GM04504 (cell line): ENCODE measurements at places on chromosomes 3 and 15.

- DNase-seq = no peak
These were observed 147.6 kb upstream of the NR2F2 start for GRCh38 chr15:96182736-96183513.

GRCh38 chr3:156964577-156964976 is 138.4 kb downstream of the LEKR1 start:
- no peak for DNase-seq

- no peak for DNase-seq
These were observed 240.0 kb upstream of the GBE1 start for GRCh38 chr3:82001276-82001923.

- peak; percentile 96 for DNase-seq
These were observed 49.8 kb upstream of the GALNT15 start for GRCh38 chr3:16124636-16125035.

- DNase-seq = no peak
These were observed 31.3 kb upstream of the ATP8B4 start for GRCh38 chr15:50150349-50150748.

DNA sequence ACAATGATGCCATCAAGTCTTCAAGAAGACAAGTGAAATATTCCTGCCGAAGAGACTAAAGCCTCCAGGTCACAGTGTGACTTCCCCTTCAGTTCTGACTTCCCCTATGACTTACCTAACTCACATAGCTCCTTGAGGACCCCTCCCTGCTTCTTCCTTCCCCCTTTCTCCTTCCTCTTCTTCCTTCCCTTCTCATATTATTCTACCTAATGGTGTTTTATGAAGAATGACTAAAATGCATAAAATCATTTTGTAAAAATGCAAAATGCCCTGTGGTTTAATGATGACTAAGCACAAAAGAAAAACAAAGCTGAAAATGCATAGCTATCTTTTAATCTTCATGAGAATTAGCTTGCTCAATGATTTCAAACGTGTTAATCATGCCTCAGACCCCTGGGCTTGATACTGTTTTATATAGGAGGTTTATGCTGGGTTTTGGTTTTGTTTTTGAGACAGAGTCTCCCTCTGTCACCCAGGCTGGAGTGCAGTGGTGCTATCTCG is 26.1 kb upstream of the TM4SF4 start:
- no peak for DNase-seq

GRCh38 chr15:57218826-57219576 is 157.3 kb upstream of the CGNL1 start:
- DNase-seq = peak; percentile 82

GRCh38 chr3:85474241-85474640 is 515.5 kb downstream of the CADM2 start:
- no peak for DNase-seq

- DNase-seq = no peak
These were observed 8.0 kb downstream of the KAT2B start for GRCh38 chr3:20047976-20048883.

DNA sequence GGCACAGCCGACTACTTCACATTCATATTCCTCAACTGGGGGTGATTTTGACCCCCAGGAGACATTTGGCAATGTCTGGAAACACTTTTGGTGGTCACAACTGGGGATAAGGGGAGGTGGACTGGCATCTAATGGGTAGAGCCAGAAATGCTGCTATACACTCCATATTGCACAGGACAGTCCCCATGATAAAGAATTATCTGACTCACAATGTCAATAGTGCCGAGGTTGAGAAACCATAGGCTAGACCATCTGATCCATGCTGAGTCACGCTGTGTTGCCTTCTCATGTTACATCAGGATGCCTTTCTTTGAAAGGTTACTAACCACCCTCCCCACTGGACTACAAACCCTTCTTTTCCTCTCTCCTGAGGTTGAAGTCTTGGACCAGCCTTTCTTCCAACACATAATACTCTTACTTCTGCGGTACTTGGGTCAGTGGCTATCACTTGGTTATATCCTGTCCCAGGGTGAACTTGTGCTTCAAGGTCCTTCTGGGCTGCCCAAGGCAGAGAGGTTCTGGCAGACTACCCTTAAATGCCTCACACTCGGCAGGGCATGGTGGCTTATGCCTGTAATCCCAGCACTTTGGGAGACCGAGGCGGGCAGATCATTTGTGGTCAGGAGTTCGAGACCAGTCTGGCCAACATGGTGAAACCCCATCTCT is 68.8 kb downstream of the CTNNB1 start:
- peak; percentile 66 for DNase-seq

DNA sequence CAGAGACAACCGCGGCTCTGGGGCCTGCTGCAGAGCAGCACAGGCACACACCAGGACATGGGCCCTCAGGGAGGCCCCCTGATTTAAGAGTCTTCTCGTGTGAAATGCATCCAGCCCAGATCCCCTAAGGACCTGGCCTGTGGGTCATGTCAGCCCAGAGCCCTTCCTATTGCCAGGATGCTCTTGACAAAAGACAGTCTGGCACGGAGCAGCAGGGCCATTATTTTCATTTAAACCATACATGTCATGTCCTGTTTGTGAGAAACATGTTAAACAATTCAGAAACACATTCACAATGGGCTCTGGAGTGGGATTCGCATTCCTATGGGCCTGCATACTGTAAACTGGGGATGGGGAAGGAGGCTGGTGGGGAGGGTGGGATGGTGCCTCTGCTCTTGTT is 367.4 kb upstream of the WNT5A start:
- DNase-seq = no peak

DNA sequence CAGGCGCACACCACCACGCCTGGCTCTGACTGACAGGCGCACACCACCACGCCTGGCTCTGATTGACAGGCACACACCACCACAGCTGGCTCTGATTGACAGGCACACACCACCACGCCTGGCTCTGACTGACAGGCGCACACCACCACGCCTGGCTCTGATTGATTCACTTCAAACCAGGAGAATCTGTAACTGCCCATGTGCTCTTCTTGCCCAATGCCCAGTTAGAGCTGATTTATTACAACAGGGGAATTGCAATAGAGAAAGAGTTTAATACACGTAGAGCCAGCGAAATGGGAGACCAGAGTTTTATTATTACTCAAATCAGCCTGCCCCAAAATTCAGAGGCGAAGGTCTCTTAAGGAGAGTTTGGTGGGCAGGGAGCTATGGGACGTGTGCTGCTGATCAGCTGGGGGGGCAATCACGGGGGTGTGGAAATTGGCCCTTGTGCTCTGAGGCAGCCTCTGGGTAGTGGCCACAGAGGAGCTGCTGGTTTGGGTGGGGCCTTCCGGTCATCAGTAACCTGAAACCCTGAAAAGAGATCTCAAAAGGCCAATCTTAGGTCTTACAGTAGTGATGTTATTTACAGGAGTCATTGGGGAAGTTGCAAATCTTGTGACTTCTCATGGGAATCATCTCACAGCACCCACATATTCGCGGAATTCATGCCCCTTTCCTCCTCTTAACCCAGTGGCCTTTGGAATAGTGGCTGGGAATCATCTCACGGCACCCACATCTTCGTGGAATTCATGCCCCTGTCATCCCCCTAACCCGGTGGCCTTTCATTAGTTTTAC is 63.8 kb upstream of the TFRC start:
- DNase-seq = no peak

GRCh38 chr15:91153954-91154353 is 53.9 kb downstream of the SV2B start:
- DNase-seq = no peak

GRCh38 chr3:143480344-143480743 is 360.8 kb downstream of the CHST2 start:
- DNase-seq = no peak

- DNase-seq = no peak
These were observed 40.3 kb downstream of the EDEM1 start for GRCh38 chr3:5227812-5228211.

GRCh38 chr3:120198305-120198878 is 86.6 kb downstream of the GPR156 start:
- DNase-seq = no peak

DNA sequence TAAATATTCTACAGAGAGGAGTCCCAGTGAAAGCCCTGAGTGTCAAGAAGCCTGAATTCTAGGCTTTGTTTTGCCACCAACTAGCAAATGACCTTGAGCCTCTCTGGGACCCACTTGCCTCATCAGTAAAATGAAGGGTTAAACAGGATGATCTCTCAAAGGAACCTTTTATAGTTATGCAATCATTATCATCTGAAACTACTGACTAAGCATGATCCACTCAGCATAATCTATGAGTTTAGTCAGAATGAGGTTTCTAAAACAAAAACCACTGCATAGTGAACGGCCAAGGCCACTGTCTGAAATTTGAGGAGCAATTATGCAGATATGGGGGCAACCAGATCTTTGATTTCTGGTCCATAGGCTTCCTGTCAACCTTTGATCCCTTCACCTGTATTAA is 319.0 kb downstream of the MECOM start:
- DNase-seq = no peak

DNA sequence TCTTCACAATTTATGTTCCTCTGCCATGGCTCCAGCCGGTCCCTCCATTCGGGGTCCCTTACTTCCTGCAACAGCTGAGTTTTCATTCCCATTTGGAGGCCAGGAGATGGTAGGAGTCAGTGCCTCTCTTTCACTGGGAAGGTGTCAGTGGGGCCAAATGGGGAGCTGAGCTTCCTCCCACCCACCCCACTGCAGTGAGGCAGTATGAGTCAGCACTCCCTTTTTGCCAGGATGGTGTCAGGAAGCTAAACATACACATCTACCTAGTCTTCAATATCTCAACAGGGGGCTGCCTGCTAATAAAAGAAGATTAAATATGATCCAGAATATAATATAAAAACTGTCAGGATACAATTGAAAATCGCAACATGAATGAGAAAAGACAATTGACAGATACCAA is 12.7 kb upstream of the ACTC1 start:
- DNase-seq = no peak

DNA sequence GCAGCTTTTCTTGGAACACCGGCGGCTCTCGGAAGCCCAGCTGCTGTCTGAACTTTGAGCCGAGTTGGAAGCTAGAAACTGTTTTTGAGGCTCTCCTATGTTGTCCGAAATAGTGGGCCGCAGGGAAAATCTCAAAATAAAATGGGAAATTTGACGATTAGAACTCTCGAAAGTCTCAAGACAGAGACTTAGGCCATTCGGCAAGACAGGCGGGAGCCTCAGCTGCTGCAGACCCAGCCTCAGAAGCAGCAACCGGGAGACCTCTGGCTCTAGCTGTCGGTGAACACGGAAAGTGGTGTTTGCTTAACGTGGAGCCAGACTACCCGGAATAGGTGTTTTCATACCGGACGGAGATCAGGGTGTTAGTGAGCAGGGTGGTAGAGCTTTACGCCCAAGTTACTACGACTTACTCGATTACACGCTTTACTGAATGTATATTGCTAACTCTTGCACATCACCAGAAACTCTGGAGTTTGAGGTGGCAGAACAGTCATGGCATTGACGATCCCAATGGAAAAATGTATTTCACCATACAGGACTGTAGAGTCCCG is 357 bp upstream of the MAN2C1 start:
- DNase-seq = no peak

DNA sequence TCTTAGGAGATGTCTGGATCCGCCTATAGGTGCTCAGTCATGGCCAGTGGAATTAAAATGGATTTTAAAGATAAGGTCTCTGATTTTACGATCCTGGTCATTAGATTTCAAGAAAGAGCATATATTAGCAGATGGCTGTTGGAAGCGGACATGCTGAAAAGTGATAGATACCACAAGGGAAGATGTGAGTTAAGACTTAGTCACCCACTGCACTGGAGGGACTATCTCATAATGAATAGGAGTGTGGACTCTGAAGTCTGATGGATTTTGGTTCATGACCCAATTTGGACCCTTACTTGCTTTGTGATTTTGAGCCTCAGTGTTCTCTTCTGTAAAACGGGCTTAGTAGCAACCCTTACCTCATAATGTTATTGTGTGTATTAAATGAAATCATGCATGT is 214.7 kb downstream of the CHST2 start:
- DNase-seq = no peak

GRCh38 chr15:75186044-75186443 is 15.6 kb upstream of the C15orf39 start:
- no peak for DNase-seq

DNA sequence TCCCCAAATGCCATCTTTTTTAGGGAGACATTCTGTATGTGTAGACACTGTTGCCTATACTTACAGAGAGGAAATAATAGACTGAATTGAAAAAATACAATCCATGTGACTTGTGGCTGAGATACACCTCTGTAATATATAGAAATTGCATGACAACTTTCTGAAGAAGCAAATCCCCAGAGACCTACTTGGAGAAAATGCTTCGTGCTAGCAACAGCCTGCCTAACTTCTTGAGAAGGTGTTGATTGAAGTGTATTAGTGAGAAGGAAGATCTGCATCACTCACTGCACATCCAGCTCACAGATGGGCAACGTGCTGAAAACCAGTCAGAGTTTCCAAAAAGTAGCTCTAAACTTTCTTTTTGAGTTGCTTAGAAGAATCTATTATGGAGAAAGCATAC is 404.1 kb downstream of the EPHB1 start:
- DNase-seq = no peak

DNA sequence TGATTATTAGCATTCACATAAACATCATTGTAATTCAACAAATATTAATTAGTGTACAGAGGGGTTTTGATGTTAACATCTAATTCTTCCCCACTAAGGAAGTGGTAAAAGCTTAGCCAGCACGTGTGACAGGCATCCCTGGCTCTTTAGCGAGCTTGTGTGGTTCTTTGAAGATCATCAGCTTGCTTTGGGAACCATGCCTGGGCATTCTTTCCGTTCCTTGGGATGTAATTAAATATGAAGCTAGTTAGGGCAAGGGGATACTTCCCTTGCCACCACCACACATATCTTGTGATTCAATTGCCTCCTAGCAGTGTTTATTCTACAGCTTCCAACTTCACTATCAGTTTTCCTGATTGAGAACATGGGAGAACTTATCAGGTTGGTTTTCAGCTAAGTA is 246.5 kb downstream of the MYRIP start:
- DNase-seq = no peak

- no peak for DNase-seq
These were observed 122.0 kb upstream of the BFSP2 start for GRCh38 chr3:133277813-133278212.

DNA sequence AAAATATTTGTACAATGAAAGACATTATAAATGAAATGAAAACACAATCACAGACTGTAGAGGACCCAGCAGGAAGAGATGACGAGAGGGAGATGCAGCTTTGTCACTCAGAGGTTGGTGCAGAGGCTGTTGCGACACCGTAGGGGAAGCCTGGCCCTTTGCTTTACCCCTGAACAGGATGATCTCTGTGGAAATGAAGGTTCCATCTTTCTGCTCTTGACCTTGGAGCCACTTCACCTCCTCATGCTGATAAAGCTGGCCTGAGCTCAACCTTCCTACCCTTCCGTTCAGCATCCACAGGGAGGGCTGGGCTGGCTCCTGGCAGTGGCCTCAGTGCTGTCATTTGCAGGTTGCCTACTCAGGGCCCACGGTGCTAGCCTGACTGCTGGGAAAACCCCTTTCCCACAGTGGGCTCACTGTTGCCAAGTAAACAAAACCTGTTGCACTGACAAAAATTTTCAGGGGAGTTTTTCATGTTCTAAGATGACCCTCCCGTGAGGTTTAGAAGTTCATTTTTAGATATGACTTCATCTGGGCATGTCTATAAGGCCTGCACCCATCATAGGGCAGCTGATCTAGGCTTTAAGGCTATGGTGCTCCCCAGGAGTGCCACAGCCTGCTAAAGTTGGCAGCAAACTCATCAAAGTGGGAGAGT is 3.0 kb upstream of the CD80 start:
- DNase-seq = no peak

GRCh38 chr15:49366496-49366895 is 56.5 kb upstream of the FGF7 start:
- no peak for DNase-seq
